Motor neuron (in vitro differentiated cells): ENCODE measurements at places on chromosomes 16 and 17. TPM values are rescaled to one million over a fixed set of nuclear protein-coding genes. Genes with fewer than 3 reads are reported as not detected.
A peak's percentile ranks its signal among the peaks of the same experiment; 100 is the strongest.

The KRTAP1-1 gene
- total RNA-seq, result not detected in 2 replicates

The TMC7 gene
- total RNA-seq, result 1.9 and 2.5 TPM in 2 replicates

The LRRC37A gene
- 7.7 and 10.1 TPM in 2 replicates for total RNA-seq

The WSCD1 gene
- 11.5 and 13.5 TPM in 2 replicates for total RNA-seq

The MRM3 gene
- 30.6 and 33.5 TPM in 2 replicates for total RNA-seq

The CLEC18B gene
- 7.8 and 8.0 TPM in 2 replicates for total RNA-seq

The ADAD2 gene
- total RNA-seq, result 0.21 TPM in 1 of 2 replicates, not detected in the other

The GJC1 gene
- total RNA-seq, result 8.7 and 9.5 TPM in 2 replicates

The HIC1 gene
- total RNA-seq, result 0.50 and 1.2 TPM in 2 replicates

The TLCD2 gene
- total RNA-seq, result 2.6 and 3.4 TPM in 2 replicates

GRCh38 chr16:67091906-67092566 lies 17.7 kb upstream of the PHAF1 start:
- ATAC-seq, result no peak

- ATAC-seq, result no peak
Observed at GRCh38 chr17:74172700-74173099, 30.8 kb upstream of the RPL38 start.

DNA sequence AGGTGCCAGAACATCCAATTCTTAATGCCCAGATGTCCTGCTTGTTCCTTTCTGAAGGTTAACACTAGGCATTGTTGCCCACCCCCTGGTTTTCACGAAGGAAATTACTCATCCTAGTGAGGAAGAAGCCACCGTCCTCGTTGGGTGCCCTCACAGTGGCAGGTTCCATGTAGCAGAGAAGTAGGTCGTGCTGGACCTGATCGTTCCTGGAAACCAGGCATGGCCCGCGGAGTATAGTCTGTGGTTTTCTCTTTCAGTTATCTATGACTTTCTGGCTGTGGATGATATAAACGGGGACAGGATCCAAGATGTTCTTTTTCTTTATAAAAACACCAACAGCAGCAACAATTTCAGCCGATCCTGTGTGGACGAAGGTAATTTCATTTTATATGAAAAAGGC lies 16.5 kb downstream of the RGS11 start:
- ATAC-seq, result no peak

GRCh38 chr16:59973966-59974365 lies 1239.8 kb upstream of the GOT2 start:
- no peak for ATAC-seq

GRCh38 chr16:24969071-24969470 lies 46.1 kb downstream of the ARHGAP17 start:
- ATAC-seq, result no peak

- ATAC-seq, result peak; percentile 27
Observed at GRCh38 chr16:48235058-48235555, 9.0 kb upstream of the LONP2 start.

DNA sequence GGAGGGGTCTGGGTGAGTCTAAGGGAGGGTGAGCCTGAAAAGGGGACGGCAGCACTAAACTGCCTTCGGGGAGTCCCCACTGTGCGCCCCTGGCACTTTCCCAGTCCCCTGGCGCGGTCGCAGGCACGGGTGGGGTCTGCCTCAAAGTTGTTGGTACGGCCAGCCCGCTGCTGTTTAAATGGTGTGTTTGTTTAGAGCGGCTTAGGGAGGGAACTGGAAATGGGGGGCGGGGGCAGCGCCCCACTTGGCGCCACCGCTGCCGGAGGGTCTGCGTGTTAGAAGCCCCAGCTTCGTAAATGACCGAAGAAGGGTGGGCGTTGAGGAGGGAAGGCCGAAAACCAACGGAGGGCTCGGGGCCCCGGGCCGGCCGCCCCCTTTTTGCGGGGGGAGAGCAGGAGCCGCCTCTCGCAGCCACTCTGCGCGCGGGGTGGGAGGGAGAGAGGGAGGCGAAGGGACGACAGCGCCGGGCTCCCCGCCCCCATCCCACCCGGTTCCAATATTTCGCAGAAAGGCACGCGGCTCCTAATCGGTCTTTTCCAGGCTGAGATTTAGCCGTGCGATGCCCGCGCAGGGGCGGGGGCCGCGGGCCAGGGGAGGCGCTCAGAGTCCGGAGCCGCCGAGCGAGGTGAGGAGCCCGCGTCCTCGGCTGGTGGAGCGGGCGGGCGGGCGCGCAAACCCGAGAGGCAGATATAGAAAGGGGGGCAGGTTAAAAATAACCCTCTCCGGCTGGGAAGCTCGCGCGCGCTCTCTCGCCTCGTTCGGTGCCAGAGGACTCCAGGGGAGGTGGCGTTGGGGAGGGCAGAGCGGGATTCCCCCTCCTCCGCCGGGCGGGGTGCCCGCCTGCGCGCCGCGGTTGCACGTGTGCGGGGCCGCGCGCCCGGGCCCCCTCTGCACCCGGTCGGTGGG lies 54.9 kb downstream of the SREBF1 start:
- ATAC-seq, result peak; percentile 65

DNA sequence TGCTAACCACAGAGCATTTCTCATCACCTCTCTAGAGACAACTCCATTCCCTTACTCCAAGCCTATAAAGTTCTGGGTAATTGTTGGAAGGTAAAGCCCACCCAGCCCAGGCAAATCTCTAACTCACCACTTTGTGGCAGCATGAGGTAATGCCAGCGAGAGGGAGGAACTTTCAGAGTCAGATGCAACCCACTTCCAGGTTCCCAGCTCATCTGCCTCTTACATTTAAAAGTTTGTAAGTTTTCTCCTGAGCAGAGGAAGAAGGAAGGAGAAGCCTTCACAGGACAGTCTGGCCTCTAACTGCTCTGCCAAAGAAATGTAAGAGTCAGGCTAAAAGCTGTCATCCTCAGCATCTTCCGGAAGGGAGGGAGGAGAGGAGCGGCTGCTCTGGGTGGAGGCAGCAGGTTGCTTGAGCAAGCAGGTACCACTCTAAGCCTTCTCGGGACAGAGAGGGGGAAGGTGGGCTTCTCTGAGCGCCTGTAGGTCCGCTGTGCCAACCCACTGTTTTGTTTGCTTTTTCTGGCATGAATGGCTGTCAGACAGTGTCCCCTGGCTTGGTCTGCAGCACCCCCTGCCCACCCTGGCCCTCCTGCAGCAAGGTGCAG lies 1.0 kb downstream of the ZNF319 start:
- peak; percentile 6 for ATAC-seq

- ATAC-seq, result no peak
Observed at GRCh38 chr17:45223539-45224528, 2.1 kb downstream of the FMNL1 start.

- ATAC-seq, result no peak
Observed at GRCh38 chr16:54750249-54750648, 180.4 kb upstream of the IRX5 start.

- no peak for ATAC-seq
Observed at GRCh38 chr17:75032720-75033280, 14.0 kb downstream of the ATP5PD start.

DNA sequence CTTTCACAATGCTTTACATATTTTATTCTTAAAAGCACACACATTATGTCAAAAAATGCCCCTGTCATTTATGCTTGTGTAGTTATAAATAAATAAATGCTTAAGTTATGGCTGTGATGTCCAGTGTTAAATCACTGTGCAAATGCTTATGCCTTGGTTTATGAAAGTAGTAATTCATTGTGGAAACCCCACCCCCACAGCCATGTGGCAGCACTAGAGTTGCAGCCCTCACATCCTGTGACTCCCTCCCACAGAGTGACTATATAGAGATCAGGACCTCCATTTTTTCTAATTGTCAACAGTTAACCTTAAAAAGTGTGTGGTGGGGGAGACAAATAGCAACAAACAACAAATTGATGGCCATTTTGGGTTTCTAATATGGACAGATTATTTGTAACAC lies 2.4 kb downstream of the SKAP1 start:
- peak; percentile 88 for ATAC-seq

GRCh38 chr17:32927724-32928585 lies at the start of gene TMEM98:
TSS of gene TMEM98 (plus strand) at chr17:32928153. CDS start at chr17:32931529, 3,376 bp downstream.
- peak; percentile 85 for ATAC-seq

DNA sequence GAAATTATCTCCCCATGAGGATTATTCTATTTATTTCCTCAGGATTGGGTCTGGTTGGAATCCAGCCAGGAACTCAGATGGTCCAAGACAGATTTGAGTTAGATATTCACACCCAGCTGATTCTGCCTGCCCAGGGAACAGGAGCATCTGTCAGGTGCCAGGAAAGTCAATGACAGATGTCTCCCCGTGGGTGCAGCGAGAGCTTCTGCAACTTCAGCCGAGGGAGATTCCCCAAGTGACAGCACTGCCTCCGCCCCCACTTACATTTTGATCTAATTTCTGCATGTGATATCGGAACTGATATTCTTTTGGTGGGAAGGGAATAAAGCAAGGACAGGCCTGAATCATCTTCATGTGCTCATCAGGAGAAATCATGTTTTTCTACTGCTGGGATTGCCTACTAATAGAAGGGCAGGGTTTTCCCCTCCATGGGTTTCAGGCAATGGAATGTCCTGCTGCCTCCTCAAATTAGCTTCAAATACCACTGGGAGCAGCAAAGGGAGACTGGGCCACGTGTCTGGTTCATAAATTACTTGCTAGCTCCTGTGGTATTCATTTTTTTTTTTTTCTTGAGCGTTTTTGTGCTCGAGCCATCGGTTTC lies 15.7 kb upstream of the DHX8 start:
- ATAC-seq, result peak; percentile 91

- peak; percentile 54 for ATAC-seq
Observed at GRCh38 chr17:27530764-27531391, 74.6 kb downstream of the KSR1 start.

DNA sequence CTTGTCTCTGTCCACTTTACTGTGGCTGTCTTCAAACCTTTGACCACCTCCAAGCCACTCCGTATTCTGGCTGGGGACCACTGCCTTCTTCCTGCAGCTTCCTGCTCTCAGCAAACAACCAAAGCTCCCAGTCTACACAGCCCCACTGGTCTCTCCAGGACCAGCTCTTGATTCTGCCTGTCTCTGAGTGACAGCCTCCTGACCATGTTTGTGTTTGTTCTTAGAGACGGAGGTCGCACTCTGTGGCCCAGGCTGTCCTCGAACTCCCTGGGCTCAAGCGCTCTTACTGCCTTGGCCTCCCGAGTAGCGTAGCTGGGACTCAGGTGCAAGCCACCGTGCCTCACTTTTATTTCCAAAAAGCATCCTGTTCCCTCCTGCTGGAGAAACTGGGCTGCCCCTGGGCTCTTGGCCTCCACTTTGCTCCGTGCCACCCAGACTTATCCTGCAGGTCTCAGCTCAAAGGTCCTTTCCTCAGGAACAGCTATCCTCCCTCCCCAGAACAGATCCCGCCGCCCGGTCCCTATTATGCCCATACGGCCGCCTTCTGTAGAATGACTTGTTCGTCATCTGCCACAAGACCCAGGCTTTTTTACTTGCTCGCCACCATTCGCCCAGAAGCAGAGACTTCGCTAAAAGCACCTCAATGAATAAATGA lies 9.1 kb downstream of the MNT start:
- ATAC-seq, result no peak

GRCh38 chr17:62059414-62059813 lies 5.7 kb downstream of the MED13 start:
- no peak for ATAC-seq

DNA sequence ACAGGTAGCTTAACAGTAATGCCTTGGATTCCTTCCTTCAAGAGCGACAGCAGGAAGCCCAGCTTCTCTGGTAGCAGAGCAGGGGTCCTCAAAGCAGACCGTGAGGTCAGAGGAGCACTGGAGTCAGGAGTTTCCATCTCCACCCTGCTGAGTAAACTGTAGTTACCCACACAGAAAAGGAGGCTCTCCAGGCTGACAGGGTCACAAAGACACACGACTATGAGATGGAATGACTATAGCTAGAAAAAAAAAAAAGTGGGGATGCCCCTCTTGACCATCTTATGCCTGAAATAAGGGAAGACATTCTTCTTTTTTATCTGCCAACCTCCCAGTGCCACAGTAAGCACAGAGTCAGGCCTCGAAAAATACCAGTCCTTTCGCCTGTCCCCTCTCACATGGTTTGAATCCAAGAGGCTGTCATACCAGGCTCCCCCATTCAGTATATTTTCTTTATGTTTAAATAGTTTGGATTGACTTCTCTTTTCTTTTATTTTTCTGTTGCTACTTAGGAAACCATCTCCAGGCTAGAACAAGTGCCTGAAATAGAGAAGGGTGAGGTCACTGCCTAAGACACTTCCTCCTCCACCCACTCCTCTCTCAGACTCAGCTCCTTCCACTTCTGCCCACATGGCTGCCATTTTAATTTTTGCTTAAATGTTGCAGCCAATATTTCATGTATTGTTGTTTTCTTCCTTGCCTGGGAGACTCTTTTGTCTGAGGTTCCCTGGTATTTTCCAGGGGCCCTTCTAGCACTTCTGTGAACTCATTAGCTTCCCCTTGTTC lies 707.4 kb downstream of the MAF start:
- no peak for ATAC-seq

GRCh38 chr17:78474614-78475146 lies 96.2 kb downstream of the PGS1 start:
- no peak for ATAC-seq

DNA sequence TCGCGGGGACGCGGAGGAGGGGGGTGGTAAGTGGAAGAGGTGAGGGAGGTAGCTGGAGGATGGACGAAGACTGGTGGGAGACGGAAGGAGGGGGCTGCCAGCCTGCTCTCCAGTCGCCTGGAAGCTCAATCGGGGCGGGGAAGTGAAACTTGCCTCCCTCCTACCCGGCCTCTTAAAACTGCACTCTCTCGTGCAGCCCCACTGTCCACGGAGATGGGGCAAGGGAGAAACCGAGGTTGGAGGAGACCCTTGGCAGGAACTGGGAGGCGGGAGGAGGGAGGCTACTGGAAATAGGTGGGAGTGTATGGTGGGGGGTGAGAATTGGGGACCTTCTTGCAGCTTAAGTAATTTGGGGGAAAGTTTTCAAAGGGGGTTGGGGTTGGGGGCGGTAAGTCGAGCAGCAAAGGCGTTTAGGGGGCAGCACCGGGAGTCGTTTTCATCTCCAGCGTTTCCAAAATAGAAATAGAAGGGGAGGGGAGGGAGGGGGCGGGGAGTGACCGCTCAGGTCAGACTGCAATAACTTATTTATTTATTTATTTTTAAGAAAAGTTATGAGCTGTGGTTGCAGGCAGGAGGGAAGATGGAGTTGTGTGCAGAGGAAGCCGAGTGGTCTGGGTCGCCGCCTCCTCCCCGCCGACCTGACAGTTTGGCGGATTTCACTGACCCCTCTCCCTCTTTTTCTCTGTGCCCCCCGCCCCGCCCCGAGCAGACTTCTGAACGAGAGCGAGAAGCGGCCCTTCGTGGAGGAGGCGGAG lies 1.4 kb downstream of the SOX9 start:
- peak; percentile 1 for ATAC-seq

DNA sequence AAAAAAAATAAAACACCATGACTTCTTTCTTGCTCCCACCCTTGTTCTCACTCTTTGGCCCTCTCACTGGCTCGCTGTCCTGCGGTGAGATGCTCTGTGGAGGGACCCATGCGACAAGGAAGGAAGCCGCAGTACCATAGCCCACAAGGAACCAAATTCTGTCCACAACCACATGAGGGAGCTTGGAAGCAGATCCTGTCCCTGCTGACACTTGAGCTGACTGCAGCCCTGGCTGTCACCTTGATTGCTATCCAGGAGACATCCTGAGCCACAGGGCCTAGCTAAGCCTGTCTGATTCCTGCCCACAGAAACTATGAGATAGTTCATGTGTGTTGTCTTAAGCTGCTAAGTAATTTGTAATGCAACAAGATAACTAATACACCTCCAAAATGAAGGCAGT lies 4.8 kb upstream of the MT2A start:
- no peak for ATAC-seq

- no peak for ATAC-seq
Observed at GRCh38 chr16:85371948-85372347, 241.2 kb upstream of the GSE1 start.
